ENCODE measurements at places on chromosomes 5 and 9.

DNA sequence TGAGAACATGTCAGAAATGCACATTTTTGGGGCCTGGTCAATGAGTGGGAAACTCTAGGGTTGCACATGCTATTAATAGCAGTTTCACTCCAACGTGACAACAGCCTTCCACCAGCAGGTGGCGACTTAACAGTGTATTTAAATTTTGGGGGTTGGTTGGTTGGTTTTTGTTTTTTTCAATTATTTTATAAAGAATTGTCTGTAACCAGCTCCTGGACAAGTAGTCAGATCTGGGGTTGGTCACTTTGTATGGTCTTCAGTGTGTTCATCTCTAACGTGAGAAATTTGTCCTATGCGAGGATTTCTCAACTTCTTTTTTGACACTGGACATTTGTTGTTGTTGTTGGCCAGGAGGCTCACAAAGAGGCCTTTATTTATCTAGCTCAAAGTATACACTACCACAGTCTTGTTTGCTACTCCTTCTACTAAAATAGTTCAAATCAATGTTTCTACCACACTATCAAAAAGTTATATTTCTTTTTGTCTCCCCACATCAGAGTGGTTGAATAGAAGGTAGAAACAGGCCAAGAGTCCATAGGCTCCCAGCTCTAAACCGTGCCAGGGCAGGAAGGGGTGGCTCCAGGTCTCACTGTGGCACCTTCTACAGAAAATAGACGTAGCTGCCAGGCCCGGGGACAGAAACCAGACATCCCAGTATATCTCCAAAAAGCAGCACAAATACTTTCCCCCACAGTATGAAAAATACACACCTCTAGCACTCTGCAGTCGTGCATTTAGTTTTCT lies 110.4 kb downstream of the TRPM6 start:
- DNase-seq, result peak; percentile 28

DNA sequence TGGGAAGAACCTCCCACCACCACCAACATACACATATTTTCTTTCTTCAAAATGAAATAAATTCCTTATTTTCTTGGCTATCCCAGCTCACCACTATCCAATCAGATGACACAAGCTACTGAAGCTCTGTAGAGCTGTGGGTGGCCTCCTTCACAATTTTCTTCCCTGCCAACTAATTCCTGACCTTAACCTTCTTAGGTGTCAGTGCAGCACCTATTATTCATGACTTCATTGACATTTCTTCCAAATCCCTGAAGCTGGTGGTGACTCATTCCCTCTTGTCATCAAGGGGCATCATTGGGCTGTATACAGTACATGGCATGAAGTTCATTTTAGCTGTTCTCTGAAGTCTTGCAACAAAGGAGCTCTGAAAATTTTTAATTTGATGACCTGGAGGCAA lies 42.0 kb upstream of the ADRA1B start:
- DNase-seq, result no peak

DNA sequence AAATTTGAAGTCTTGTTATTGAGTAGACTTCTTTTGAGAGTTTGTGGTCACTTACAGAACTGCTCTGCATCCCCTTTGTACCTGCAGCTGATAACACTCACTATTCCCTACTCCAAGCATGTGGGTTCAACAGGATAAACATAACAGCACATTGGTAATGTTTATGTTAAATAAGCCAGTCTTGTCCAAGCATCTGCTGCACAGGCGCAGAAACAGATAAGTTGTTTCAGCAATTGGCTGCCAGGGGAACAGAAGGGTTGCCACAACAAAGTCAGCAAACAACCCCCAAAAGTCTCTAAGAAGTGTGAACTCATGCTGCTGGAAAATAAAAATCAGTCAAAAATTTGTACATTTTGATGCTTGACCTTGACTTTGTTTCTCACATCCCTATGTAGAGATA lies 174.6 kb downstream of the GDNF start:
- DNase-seq, result no peak

DNA sequence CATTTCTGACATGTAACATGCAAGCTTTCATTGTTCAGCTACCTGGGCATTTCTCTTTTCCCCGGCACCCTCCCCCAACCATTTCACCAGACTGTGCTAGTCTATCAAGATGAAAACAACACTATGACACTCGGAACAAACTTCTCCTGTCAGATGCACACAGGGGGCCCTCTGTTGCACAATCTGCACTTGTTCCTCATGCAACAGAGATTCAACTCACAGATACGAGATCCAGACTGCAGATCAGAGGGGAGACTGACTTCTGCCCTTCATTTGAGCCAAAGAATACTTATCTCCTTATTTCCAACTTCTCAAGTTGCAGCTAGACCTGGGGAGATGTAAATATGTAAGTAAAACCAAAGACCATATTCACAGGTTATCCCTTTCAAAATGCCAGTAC lies 15.7 kb upstream of the FST start:
- no peak for DNase-seq

- DNase-seq, result no peak
These were observed 221.4 kb downstream of the RAB3C start for GRCh38 chr5:58804291-58804690.

GRCh38 chr5:96079075-96079474 lies 117.4 kb upstream of the ELL2 start:
- DNase-seq, result peak; percentile 42

Data from activated CD4-positive, alpha-beta T cell treated with anti-CD3 and anti-CD28 coated beads, Interleukin-2, amount 50 U/mL, for 24 hours (primary cell).